H1 (cell line): ENCODE measurements at places on chromosomes 1 and 21. TPM values are rescaled to one million over a fixed set of nuclear protein-coding genes. Genes with fewer than 3 reads are reported as not detected.

Gene OR2T2
- not detected in 2 replicates for total RNA-seq

Gene TTLL10
- total RNA-seq, result 1.6 and 1.7 TPM in 2 replicates

Gene OR2L3
- not detected in 2 replicates for total RNA-seq

Gene HDAC1
- 111 and 112 TPM in 2 replicates for total RNA-seq

Gene TMIGD3
- not detected in 2 replicates for total RNA-seq

Gene ITLN2
- total RNA-seq, result 4.7 and 5.6 TPM in 2 replicates

Gene DONSON
- total RNA-seq, result 27.9 and 32.5 TPM in 2 replicates

DNA sequence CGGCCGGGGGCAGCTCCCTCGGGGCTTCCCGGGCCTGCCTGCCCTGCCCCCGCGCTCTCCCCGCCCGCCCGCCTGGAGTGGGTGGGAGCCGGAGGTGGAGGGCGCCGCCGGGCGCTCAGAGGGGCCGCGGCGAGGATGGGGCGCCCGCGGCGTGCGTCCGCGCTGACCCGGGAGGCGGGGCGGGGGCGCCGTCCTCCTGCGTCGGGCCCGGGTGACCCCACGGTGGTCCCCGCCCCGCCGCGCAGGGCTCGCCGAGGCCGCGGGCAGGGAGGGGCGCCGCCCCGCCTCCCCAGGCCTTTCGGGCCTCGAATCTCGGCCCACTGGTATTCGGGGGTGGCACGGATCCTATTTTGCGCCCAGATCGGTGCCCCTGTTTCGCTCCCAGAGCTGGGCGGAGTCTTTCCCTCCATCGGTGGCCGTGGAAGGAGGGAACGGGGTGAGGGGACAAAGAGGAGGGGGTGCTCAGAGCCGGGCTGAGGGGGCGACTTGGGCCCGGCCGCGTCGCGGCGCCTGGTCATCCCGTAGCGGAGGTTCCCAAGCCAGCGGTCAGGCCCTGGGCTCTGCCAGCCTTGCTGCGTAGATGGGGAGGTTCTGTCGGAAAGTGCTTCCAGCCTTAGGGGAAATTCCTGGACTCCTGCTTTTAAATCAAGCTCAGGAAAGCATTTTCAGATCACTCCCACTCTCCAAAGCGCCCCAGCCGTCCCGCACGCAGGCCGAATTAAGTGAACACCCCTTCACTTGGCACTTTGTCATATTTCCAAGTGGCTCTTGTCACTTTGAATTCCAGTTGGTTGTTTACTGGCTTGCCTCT is 545 bp downstream of the PATJ start:
- DNase-seq, result peak; percentile 74

GRCh38 chr1:26350701-26351589 is 3.0 kb downstream of the CRYBG2 start:
- no peak for DNase-seq

DNA sequence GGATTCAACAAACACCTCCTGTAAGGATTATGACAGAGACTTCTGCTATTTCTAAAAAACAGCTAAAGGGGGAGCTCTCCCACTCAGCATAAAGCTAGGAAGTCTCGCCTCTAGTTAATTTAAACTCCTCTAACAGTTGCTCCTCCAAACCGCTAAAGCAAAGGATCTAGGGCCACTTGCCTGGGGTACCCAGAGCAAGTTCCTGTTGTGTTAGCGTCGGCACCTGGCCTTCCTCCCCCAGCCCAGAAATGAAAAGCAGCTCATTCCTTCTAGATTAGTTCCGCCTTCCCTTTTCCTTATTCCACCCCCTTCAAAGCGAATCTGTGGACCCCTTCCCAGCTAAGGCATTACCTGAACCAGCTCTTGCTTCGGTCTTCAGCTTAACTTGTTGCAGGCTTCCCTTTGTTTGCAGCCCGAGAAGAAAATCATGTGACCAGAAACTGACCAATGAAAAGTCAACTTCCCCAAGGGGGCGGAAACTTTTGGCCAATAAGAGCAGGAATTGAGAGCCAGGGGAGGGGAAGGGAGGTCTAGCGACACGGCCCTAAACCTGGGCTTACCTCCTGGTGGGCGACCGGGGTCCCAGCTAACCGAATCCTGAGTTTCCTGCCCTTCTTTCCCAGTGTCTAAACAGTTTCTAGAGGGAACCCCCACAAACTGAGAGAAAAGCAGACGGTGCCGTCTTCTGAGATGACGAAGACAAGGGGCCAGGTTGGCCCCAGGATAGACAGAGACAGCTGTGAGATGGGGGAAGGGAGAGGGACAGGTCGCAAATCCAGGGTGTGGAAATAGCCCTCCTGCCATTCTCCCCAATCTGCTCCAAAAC is at the start of gene PBXIP1:
Gene PBXIP1, minus strand, starts transcription at position 382 of the 826 bp plus-strand sequence. CDS start 2,378 bp downstream, outside the sequence.
- DNase-seq, result no peak

DNA sequence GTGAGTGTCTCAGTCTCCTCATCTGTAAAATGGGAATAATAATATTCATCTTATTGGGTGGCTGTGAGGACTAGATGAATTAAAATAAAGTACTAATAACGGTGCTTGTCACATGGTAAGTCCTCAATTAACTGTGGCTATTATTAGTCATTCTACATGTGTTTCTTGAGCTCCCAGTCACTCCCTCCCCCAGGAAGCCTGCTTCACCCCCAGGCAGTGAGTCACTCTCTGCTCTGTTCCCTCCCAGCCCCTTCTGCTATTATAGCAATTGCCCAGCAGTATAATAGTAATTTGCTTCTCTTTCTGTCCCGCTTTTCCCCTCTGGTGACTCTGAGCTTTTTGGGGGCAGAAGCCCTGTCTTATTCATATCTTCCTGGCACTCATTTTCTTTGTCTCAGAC is 102.0 kb downstream of the BEND5 start:
- no peak for DNase-seq

- no peak for DNase-seq
These were observed 3.6 kb upstream of the CRABP2 start for GRCh38 chr1:156709031-156709430.

DNA sequence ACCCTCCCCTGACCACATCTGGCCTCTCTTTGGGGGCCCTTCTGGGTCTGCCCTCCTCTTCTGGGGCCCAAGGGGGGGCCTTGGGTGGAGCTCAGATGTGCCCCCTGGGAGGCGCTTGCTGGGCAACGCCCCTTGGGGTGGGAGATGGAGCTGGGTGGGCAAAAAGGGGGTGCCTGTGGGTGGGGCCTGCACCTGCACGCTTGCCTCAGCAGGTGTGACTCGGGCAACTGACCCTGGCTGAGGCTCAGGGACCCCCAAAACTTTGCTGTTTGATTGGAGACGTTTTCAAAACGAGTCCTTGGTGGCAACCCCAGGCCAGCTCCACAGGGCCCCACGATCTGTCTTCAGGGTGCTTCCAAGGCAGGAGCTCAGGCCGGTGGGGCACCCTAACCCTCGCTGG is 105.3 kb downstream of the SIK1 start:
- no peak for DNase-seq

DNA sequence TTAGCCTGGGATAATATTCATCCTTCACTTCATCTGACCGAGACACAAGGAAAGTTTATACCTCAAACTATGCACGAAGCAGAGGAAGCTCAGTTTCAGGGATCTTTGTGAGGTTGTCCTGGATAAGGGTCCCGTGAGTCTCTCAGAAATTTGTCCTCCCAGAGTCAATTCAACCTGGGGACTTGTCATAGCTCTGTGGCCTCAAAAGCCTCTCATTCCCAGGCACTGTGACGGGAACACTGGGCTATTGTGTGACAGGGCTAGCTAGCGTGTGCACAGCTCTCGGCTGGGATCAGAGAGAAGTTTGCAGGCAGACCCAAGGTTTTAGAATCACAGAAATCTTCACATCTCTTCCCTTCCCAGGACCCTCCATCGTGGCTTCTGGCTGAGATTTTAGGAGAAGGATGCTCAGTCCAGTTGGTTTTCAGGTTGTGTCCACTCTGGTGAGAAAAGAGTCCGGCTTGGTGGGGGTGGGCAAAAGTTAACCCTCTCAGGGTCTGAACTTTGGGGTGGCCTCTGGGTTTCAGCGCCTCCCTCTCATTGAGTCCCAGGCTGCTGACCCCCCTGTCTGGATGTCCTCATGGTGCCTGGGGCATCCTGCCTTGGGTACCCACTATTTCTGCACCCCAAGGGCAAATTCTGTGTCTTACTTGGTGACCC is 20.4 kb upstream of the LBR start:
- no peak for DNase-seq

DNA sequence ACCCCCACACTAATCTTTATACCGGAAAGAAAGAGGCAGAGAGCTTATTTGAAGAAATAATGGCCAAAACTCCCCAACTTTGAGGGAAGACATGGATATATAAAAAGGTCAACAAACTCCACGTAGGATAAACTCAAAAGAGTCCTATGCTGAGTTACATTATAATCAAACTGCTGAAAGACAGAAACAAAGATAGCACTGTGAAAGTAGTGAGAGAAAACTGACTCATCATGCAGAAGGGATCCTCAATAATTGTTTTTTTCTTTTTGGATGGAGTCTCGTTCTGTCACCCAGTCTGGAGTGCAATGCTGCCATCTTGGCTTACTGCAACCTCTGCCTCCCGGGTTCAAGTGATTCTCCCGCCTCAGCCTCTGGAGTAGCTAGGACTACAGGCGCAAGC is 48.5 kb upstream of the TTC39A start:
- no peak for DNase-seq

GRCh38 chr1:234538930-234539649 is 60.1 kb upstream of the TARBP1 start:
- no peak for DNase-seq

GRCh38 chr1:206690516-206690915 is 5.8 kb downstream of the MAPKAPK2 start:
- DNase-seq, result no peak

DNA sequence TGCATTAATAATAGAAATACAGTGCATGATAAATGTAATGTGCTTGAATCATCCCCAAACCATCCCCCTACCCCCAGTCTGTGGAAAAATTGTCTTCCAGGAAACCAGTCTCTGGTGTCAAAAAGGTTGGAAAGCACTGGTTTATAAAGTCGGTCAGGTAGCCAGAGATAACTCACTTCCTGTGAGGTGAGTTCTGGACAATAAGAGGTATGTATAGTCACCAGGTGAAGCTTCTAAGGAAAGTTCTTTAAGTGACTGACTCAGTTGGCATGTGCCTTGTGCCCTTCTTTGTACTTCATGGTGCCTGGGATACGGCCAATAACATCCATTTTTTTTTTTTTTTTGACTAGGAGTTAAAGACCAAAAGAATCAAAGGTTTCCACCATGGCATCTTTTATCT is 103.7 kb downstream of the GPATCH2 start:
- no peak for DNase-seq

- DNase-seq, result no peak
These were observed 111.9 kb upstream of the SLC44A3 start for GRCh38 chr1:94708299-94708685.

DNA sequence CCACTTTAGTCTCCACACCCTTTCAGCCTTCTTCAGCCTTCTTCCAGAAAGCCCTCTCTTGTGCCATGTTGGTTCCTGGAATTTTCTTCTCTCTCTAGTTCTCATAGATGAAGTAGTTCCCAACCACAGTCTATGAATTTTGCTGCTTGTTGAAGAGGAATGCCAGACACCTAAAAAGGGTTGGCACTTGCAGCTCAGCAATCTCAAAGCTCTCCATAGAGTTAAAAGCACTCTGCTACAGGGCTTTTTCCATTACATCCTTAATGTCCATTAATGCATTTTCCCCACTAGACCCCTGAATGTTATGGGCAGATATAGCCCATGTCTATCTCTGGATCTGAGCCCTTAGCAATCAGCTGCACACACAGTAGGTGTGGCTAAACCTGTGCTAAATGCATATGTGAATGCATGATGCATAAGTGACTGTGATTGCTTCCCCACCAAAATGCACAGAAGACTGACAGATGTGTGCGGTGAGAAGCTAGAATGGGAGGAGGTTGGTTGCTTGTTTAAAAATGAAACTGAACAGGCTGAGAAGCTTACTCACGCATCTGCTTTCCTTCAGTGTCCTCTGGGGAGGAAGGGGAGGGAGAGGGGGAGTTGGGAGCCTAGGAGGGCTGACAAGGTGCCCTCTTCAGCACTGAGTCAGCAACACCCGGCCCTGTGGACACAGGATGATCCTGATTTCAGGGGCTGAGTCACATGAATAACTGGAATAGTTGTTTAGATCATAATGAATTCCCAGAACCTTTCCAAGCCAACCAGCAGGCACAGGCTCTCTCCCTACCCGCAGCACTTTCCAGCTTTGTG is 146.1 kb upstream of the FGGY start:
- DNase-seq, result no peak

DNA sequence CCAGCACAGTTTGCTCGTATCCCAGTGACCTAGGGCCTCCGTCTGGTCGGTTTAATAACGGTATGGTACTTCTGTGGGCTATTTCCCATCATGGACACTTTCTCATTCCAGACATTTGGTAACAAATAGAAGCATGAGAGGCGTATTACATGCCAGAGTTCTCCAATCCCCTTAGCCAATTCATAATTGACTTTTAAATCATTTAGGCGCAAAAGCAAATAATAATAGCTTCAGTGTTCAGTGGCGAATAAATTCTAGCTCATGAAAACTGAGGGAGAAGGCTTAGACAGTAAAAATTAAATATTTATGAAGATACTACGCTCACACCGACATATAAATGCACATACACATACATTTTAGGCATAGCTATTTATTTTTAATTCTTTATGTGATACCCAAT is 50.6 kb downstream of the CD247 start:
- DNase-seq, result no peak

DNA sequence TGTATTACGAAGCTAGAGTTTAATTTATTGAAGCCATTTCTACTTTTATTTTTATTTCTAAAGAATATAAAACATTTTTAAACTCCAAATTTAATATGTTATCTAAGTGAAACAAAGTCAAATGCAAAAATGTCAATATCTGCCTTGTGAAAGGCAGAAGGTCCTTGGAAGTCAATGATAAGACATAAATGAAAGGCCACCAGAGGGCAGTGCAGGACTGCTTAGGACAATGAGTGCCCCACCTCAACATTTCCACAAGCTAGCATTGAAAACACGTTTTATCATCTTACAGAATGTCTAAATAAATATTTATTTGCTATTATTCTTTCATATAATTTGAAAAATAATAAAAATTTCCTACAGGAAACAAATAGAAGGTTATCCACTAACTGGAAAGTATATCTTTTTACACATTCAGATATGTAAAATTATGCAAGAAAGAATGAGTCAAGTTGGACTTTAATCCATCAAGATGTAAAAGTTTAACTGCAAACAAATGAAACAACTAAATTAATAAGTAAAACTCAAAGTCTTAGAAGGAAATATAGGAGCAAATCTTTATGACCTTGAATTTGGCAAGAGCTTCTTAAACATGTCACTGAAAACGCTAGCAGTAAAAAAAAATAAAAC is 140.1 kb upstream of the FMN2 start:
- DNase-seq, result no peak

GRCh38 chr1:28329395-28330153 is 734 bp downstream of the MED18 start:
- DNase-seq, result no peak

DNA sequence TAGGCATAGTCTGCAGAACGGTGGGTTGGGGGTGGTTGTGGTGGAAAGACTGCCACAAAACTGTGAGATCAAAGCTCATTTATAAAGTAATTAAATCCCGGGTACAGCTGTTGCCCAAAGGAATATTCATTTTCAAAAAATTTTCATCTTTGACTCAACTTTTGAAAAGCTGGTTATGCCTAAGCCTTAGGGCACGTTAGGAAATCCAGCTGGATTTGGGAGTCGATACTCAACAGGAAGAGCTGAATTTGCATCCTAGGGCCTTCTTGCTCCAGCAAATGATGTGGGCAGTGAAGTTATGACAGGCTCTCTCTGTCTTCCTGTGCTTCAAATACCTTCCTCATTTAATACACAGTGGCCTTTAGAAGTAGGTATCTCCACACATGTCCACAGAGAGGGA is 31.7 kb downstream of the ZP4 start:
- DNase-seq, result no peak

- no peak for DNase-seq
These were observed 417.7 kb upstream of the KAZN start for GRCh38 chr1:14180738-14181137.
